ENCODE measurements at places on chromosomes 13 and 19.
A peak's percentile ranks its signal among the peaks of the same experiment; 100 is the strongest.

DNA sequence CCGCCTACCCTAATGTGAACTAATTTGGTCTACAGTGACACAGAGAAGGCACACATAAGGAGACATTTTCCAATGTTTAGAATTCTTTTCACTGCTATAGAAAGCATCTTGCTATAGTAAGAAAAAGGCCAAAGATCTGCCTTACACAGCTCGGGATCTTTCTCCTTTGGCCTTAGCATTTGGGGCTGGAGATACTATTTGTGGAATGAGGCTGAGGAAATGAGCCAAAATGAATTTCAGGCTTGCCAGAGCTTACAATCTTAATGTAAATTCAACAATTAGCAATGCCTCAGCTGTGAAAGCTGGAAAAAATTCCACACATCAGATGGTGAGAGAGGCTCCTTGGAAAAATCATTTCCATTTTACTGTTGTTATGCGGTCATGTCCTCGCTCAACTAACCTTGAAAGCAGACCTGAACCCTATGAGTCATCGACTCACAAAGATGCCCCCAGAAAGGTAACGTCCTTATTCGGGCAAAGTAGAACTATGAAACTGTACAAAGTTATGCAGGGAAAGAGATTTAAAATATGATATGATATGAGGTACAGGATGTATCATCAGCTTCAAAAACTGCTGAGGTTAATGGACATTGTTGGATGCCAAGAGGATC lies 324.5 kb upstream of the NBEA start:
- no peak for DNase-seq

DNA sequence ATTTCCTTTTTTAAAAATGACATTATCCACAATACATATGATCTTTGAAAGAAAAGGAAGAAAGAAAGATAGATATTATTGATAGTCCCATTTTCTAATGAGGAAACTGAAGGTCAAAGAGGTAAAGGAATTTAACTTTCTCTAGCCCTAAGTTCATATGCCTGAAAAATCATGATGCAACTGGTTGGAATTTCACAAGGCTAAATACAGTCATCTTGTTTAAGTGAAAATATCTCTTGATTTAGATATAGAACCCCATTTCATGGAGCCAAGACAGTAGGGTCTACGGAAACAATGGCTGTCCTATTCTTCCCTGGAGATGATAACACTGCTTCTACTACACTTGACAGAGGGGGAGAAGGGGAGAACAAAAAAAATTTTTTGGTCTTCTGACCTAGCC lies 366.2 kb downstream of the DNAJC15 start:
- DNase-seq, result no peak

- DNase-seq, result no peak
Measured at GRCh38 chr13:37736045-37736444, 133.5 kb downstream of the TRPC4 start.

DNA sequence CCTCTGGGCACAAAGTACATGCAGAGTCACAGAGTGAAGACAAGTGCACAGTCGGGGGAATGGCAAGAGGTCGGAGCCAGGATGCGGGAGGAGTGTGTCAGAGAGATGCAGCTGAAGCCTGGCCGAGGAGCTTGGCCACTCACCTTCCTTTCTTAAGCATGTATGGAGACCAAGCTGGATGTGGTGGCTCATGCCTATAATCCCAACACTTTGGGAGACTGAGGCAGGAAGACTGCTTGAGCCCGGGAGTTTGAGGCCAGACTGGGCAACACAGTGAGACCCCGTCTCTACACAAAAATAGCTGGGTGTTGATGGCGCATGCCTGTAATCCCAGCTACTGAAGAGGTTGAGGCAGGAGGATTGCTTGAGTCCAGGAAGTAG lies 67.0 kb downstream of the LATS2 start:
- DNase-seq, result no peak

DNA sequence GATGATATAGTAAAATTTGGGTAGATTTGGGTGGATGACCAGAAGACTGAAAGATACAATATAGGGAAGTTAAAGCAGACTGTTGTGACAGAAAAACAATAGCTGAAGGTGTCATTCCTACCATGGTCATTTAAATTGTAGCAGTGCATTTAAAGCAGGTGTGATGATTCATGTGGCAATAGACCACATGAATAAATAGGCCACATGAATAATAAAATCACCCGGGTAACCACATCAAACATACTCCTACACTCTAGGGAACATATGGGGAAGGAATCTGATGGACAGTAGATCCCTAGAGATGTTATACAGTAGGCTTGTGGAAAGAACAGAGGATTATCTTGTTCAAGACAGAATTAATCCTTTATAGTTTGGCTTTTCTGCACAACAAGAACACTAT lies 392.6 kb downstream of the SLITRK5 start:
- DNase-seq, result peak; percentile 3
